Hematopoietic multipotent progenitor cell treated with erythropoietin and hydrocortisone succinate and interleukin-3 and kit ligand, for 4 days (in vitro differentiated cells): ENCODE measurements at places on chromosomes 11 and 22.

GRCh38 chr22:43423046-43423445, 11.2 kb downstream of the MPPED1 start:
- no peak for DNase-seq

DNA sequence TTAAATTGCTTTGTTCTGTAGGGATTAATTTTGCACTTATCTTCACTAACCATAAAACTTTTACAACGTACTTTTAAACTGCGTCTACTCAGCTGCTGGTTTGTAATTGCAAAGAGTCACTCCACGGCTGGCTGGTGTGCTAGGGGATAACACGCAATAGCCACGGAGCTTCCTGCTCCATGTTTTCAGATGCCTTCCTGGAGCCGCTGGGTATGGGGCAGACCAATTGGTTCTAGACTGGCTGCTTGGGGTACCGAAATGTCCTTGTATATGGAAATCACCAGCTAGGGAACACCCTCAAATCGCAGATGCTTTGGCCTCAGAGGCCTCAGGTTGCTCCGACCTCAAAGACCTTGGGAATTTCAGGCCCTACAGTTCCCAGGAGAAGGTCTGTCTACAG, 3.8 kb upstream of the CSNK2A3 start:
- DNase-seq = no peak

GRCh38 chr11:87187930-87188329, 150.2 kb downstream of the TMEM135 start:
- no peak for DNase-seq

- peak; percentile 72 for DNase-seq
Measured at GRCh38 chr11:57116654-57117053, 65.1 kb upstream of the LRRC55 start.

DNA sequence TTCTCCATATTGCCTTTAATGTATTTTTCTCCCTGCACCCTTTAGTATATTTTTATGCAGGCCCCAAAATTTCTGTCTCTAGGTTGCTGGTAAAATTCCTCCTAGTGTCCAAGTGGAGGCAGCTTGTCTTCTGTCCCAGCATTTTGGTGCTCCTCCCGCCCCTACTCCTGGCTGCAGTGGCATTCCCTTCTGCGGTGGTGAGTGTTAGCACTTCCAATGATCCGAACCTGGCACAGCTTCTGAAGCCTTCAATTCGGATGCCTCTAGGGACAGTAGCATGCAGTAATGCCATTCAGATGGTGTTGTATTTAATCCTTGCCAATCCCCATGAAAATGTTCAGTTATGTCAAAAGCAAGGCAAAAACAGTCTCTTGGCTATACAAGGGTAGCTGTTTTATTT, 5.9 kb downstream of the YWHAH start:
- no peak for DNase-seq

GRCh38 chr11:69963533-69964246, 114.4 kb upstream of the ANO1 start:
- no peak for DNase-seq

DNA sequence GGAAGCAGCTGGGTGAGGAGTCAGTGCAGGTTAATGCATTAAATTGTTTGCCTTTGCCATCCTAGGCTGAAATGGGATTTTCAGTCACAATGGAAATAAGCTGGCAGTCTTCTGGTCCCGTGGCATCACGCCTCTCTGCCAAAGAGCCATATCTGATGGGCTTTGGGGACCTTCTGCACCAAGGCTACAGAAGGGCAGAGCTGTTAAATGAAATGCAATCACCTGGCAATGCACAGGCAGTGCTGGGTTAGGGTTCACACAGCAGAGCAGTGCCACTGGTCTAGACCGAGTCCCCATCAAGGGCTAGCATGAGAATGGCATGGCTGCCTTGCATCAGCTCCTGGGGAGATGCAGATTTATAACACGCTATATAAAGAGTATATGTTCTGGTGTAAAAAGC, 749.2 kb downstream of the NTM start:
- DNase-seq = no peak

DNA sequence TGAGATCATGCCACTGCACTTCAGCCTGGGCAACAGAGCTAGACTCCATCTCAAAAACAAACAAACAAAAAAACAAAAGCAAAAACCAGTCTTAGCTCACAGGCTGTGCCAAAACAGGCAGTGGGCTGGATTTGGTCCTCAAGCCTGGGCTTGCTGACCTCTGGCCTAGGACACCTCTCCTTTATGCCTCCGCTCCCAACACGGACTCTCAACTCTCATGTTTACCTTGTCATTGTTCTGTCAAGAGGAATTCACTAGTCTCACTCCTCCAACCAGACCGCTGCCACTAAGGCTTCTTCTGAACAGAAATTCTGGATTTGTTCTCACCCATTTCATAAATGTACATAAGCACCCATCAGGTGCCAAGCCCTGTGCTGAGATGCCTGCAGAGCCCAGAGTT, 42.6 kb downstream of the FAM83F start:
- no peak for DNase-seq

DNA sequence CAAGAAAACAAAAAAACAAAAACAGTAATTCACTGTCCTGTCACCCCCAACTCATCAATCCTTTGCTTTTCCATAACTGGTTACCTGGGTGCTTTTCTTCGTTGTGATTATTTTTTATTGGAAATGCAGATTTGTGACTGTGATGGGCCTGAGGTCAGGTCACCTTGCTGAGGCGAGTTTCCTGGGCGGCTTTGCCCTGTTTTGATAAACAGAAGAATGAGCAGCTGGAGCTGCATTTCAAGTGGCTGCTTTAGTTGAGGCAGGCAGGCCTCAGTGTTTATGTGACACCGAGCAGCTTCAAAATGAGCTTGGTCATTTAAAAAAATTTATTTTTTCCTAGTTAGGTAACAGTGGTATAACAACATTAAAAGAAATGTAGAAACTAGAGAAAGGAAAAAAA, 22.2 kb downstream of the PTPRJ start:
- no peak for DNase-seq

GRCh38 chr11:16814410-16815046, 76.1 kb downstream of the C11orf58 start:
- peak; percentile 44 for DNase-seq

GRCh38 chr22:37518509-37519267, 527 bp downstream of the CARD10 start:
- no peak for DNase-seq

DNA sequence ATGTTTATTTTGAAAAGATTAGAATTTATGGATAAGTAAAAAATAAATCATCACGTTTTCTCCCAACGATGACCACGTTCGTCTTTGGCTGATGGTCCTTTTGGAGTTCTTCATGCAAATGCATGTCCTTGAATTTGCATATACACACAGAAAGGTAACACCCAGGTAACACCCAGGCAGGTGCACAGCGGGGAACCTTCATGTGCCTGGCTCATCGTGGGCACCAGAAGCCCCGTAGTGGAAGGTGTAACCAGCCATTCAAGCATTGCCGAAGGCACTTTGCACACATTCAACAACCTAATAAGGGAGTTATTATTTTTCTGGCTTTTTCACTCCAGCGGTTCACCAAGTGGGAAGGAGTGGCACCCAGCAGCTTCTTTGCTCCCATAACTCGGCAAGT, 404.6 kb downstream of the TBC1D22A start:
- DNase-seq = no peak

DNA sequence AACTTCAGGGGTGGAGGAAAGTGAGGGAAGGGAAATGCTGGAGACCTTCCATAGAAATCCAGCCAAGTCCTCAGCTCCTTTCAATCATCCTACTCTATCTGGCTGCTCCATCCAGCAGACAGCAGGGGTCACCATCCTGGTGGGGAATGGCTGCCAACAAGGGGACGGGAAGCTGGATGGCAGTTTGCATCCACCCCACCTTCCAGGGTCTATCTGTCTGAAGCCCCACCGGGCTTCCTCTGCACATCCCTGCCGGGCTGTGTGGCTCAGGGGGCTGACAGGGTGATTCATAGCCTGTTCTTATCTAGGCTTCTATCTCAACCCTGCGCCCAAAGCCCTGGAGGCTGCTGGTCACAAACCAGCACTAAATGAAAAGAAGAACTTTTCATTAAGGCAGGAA, 1.1 kb downstream of the SYTL2 start:
- DNase-seq = peak; percentile 66

DNA sequence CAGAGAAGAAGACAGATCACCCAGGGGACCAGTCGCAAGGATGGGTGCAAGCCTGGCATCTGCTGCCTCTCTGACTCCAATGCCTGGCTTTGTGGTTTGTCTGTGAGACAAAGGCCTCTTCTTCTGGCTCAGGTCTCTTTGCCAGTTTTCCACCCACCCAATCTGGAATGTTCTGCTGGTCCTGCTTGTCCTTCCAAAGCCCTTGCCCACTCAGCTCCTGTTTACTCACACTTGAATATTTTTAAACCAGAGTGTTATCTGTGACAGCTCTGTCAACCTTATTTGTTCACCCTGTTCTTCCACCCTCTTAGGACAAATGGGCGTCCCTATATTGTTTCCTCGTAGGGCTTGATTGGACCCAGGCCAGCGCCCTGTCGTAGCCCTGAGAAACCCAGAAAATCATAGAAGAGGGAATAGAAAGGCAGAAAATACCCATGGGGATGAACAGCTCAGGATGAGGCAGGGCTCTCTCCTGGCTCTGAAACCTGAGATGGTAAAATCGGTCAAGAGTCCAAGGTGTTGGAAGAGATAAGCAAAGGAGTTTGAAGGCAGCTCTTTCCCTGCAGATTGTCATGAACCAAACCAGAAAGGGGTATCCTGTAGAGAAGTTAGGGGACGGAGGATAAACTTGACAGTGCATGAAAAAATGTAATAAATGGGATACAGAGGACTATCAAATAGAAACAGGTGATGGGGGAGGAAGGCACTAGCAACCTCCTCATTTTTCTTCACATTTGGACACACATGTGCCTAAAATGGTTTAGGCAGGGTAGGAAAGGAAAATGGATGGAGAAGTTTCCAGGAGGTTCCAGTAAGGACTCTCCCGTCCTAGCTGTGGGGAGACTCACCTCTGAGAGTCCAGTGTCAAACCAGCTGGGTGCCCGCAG, 651 bp downstream of the CRYAB start:
- DNase-seq = no peak

- DNase-seq = no peak
Measured at GRCh38 chr11:94034207-94034606, 13.1 kb downstream of the HEPHL1 start.

- DNase-seq = no peak
Measured at GRCh38 chr11:68687311-68687710, 3.0 kb downstream of the GAL start.

DNA sequence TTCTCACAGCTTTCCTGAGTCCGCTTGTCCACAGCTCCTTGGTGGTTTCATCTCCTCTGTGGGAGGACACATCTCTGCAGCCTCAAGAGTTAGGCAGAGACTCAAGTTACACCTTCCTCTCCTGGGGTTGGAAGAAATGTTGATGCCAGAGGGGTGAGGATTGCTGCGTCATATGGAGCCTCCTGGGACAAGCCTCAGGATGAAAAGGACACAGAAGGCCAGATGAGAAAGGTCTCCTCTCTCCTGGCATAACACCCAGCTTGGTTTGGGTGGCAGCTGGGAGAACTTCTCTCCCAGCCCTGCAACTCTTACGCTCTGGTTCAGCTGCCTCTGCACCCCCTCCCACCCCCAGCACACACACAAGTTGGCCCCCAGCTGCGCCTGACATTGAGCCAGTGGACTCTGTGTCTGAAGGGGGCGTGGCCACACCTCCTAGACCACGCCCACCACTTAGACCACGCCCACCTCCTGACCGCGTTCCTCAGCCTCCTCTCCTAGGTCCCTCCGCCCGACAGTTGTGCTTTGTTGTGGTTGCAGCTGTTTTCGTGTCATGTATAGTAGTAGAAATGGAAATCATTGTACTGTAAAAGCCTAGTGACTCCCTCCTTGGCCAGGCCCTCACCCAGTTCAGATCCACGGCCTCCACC, 11.7 kb downstream of the RASD2 start:
- peak; percentile 85 for DNase-seq

GRCh38 chr11:130706572-130706971, 209.7 kb downstream of the SNX19 start:
- no peak for DNase-seq

DNA sequence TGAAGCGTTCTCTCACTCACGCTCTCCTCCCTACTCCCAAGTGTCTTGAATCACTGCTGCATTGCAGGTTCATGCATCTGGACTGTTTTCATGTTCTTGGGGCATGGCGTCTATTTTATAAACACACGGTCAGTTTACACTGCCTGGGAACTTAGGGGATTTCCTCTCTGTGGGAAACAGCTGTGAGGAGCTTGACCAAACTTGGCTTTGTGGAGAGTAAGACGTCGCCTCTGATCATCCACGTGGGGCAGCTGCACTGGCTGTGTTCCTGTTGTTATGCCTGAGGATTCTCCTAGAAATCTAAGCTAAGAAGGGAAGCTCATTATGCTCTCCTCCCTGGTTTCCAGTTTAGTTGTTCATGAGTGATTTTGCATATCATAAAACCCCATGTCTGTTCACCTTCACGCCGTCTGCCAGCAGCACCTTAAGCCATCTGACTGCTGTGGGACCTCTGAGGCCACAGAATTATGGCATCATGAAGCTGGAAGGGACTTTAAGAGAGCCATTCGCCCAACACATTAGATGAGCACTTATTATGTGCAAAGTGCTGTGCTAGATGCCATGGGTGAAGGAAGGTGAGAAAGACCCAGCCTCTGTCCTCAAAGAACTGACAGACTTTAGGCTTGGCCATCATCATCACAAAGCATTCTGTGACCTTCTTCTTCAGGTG, 38.8 kb upstream of the POU2AF1 start:
- no peak for DNase-seq

DNA sequence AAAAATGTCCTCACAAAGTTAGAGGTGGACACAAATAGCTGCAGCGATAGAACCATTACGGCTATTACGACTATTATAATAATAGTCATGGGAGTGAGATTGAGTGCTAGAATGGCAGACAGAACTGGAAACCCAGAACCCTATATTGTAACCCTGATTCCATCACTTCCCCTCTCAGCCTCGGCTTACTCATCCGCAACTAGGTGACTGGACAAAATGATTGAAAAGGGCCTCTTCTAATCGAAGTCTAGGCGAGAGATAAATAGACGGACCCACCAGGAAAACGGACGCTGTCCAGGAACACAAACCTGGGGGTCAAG, 629 bp downstream of the PSMA1 start:
- peak; percentile 47 for DNase-seq

GRCh38 chr11:125918140-125918840, 14.0 kb downstream of the DDX25 start:
- DNase-seq = no peak

DNA sequence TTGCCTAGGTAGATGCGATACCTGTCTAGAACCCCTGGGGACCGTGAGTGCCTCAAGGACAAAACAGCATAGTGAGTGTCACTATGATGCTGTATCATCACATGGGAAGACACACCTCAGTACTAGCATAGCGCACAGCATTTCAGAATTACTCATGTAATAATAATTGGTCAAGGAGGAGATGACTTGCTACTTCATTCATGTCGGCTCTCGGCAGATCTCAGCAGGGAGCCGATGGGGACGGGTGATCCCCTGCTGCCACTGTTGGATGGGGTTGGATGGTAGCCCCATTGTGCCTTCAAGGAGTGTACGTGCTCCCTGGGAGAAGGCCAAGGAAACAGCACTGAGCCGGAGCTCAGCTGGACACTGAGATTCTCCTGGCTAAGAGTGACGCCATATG, 186.9 kb downstream of the EFCAB6 start:
- DNase-seq = no peak

- DNase-seq = no peak
Measured at GRCh38 chr11:10600570-10601248, 32.2 kb upstream of the LYVE1 start.
